Cardiac muscle cell (in vitro differentiated cells and primary cell): ENCODE measurements at places on chromosomes 1 and 21. TPM values are rescaled to one million over a fixed set of nuclear protein-coding genes. Genes with fewer than 3 reads are reported as not detected.

Gene MAN1C1
- polyA plus RNA-seq: 88.8 and 130 TPM in 2 replicates

DNA sequence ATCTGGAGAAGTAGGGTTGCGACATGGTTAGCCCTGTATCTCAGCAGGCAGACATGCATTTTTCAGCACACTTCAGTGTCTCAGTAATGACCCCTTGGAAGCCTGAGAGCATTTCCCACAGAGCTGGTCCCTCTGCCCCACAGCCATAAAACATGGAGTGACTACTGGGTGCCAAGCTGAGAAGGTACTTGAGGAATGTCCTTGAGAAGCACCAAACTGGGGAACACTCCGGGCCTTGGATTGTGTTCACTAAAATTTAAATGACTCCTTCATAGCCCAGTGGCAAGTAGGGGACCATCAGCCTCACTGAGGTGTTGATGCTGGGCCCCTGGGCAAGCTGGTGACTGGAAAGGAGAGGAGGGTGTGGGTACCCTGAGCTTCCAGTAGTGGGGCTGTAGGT, 54.7 kb downstream of the KCNJ6 start:
- DNase-seq: no peak

- DNase-seq: no peak
These were observed 56.2 kb downstream of the PEX14 start for GRCh38 chr1:10530756-10531495.

GRCh38 chr1:183093066-183093668, 69.9 kb downstream of the LAMC1 start:
- no peak for DNase-seq

- DNase-seq: peak; percentile 18
These were observed 28.9 kb downstream of the RNF2 start for GRCh38 chr1:185074307-185074706.

GRCh38 chr1:15341634-15342407, 67.9 kb upstream of the EFHD2 start:
- no peak for DNase-seq

DNA sequence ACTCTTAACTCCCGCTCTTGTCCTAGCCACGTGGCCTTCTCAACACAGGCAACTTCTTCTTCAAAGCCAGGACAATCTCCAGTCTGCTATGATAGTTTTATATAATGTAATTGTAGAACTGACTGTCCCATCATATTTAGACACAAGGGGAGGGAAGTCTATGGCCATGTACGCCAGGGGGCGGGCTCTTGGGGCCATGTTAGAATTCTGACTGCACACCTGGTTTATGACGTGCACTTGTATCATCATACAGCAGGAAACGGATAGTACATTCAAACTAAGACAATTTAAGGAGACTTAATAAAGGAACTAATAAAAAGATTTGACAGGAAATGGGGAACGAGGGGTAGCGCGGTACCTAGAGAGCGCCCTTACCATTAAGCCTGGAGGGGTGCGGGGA, 21.5 kb downstream of the DMRTB1 start:
- no peak for DNase-seq

DNA sequence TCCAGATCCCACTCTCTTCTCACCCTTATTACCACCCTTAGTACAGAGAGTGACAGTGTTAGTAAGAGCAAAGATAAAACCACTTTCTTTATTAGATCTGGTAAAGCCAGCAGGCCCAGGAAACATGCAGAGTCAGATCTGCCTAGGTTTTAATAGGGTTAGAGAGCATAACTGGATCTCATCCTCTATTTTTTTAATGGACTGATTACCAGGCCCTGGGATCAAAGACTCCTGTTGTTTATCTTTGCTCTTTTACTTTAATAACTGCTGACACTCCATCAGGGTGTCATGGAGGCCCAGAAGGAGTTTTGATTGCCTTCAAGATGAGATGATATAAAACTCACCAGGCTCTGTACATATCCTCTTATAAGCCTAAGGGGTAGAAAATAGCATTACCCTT, 45.3 kb upstream of the RGS5 start:
- DNase-seq: no peak
